NCI-H146 (cell line): ENCODE measurements at places on chromosomes 2 and 18.

DNA sequence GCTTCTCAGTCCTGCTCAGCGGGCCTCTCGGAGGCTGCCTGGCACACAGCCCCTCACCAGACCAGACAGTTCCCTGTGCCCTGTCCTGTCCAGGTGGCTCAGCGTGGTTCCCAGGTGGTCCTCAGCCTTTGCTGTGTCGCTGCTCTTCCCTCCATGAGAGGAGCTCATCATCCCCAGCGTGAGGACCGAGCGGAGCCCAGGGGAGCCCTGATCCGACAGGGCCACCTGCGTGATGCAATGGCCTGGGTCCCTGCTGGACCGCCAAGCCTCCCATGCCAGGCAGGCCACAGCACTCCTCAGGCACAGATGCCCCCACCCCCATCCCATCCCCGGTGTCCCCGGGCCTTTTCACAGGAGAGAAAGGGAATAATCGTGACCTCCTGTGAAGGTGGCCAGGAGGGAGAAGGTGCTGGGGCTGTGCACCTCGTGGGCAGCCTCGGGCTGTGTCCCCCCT, 4.3 kb downstream of the GPC1 start:
- no peak for DNase-seq

DNA sequence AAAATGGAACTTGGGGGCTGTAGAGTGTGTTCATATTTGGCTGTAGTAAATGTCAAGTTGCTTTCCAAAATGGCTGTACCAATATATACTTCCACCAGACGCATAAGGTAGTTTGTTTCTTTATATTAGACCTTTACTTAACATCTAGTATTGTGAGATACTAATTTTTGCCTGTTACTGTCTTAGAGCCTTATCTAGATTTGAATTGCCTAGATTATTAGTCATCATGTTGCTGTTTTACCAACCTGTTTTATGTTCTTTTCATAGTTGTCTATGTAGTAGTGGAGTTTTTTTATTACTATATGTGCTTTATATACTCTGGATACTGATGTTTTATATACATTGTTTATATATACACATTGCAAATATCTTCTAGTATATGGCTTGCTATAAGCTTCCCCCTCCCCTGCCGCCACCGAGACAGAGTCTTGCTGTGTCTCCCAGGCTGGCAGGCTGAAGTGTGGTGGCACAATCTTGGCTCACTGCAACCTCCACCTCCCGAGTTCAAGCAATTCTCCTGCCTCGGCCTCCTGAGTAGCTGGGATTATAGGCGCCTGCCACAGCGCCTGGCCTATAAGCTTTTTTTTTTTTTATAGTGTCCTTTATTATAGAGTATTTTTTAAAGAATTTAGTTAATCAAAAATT, 18.9 kb downstream of the SLC39A10 start:
- no peak for DNase-seq

DNA sequence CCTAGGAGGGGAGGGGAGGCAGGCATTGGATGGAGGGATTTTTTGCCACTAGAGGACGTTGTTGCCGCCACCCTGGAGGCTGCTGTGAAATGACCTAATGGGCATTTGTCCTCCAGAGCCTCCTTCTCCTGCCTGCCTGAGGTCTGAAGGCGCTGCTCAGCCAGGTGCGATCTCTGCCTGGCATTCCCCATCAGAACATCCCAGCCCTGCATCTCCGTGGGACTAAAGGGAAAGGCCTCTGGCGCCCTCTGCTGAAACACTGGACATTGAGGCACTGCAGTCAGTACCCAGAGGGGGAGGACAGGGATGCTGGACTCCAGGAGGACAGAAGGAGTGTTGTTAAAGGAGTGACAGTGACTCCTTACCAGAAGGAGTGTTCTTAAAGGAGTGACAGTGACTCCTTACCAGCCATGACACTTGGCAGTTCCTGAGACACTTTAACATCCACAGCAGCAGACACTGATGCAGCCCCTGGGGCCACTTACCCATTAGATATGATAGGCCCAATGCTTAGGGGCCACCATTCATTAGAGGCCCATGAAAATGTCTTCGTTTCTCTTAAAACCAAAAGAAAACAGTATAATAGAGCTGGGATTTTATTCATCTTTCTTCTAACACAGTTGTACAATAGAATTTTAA, 17.0 kb downstream of the THNSL2 start:
- peak; percentile 82 for DNase-seq

DNA sequence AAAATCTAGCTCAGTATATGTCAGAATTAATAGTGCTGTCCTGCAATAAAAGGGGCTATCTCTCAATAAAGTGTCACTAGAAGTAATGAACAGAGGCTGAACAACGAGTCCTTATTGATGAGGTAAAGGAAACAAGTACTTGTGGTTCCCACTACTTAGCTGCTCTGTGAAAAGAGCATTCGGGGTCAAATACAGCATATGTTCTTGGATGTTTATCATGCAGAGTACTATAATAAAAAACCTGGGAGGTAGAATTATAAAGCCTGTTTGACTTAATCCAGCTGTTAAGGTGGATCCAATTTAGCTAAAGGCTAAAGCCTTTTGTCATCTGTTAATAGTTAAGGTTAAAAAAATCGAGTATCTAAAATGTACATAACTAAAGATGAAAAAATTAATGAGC, 32.4 kb downstream of the SLC35F5 start:
- no peak for DNase-seq
